ENCODE measurements at places on chromosomes 7 and 10.
A peak's percentile ranks its signal among the peaks of the same experiment; 100 is the strongest.

DNA sequence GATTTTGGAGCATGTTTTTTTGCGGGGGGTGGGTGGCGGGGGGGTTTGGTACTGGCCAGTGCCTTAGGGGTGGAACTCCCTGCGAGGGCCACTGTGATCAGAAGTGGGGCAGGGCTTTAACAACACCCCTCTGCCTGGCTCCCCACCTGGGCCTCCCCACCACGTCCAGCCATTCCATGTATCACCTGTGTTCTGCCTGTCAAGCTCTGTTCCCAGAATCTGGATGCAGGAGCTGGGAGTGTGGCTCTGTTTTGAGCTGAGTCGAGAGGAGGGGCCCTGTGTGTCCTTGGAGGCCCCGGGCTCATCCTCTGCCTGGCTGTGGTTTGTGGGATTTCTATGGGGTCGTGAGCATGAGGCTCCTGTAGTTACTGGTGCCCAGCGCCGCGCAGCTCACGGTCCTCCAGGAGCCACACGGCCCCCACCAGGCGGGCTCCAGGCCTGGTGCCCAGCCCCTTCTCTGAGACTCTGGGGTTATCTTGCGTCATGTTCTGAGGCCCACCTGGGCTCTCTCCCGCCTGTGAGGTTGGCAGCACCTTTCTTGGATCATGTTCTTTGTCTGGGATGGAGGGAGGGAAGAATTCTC is 29.6 kb downstream of the PFKFB3 start:
- no peak for DNase-seq

DNA sequence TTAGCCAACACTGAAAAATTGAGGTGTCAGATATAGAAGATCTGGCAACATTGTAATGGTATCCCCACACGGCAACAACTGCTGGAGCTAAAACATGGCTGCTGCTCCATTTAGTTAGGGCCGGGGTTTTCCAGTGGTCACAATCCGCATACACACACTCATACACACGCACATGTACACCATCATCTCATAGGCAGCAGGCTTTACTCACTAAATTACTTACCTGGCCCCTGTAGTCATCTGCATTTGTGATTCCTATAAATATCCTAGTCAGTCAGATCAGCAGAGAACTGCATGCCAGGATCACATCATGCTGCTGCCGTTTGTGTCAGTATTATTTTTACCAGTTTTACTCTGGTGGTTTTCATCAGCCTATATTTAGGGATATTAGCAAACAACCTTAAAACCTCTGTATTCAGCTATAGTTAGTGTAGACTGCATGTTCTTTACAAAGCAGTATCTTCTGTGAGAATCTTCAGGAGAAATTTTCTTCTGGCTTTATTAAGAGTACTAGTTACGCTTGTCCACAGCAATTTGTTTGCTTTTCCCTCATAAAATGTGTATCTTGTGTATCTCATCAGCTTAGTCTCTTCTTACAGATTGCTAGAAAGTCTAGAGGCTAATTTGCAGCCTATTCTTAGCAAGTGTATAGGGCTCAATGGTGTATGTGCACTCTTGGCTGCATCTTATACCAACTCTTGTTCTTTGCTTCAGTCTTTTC is 38.3 kb upstream of the PTPN12 start:
- DNase-seq = no peak

GRCh38 chr7:86908948-86909347 is 150.5 kb downstream of the ELAPOR2 start:
- no peak for DNase-seq

- no peak for DNase-seq
Observed at GRCh38 chr7:147639037-147639436, 951.5 kb upstream of the C7orf33 start.

- no peak for DNase-seq
Observed at GRCh38 chr10:24887855-24888231, 64.6 kb downstream of the PRTFDC1 start.

GRCh38 chr10:110765513-110766319 is 106.0 kb upstream of the PDCD4 start:
- no peak for DNase-seq

- no peak for DNase-seq
Observed at GRCh38 chr7:98133621-98134303, 27.1 kb downstream of the LMTK2 start.

GRCh38 chr7:80089366-80089765 is 45.3 kb upstream of the GNAI1 start:
- no peak for DNase-seq

GRCh38 chr7:159211540-159212182 is 67.0 kb upstream of the VIPR2 start:
- DNase-seq = no peak

- DNase-seq = no peak
Observed at GRCh38 chr7:92645114-92646061, 55.2 kb upstream of the FAM133B start.

- no peak for DNase-seq
Observed at GRCh38 chr7:56287429-56288138, 171.4 kb upstream of the NUPR2 start.

GRCh38 chr7:5424749-5425506 is 1.3 kb upstream of the TNRC18 start:
- DNase-seq = no peak

- no peak for DNase-seq
Observed at GRCh38 chr7:11910253-11910652, 78.3 kb upstream of the THSD7A start.

DNA sequence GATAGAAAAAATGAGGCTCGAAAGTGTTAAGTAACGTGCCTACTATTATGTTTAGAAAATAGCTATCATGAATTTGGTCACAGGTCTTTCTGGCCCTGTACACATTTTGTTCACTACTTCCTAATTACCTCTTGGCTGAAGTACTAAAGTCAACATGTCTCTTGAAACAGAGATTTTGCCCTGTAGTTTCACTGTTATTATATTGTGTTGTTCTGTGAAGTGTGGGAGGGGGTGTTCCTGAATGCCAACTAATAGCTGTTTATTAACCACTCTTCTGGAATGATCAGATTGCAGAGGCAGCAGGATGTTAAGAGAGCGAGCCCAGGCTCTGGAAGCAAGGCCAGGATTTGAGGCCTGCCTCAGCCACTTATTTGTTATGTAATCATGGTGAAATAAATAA is 72.1 kb downstream of the RNF133 start:
- no peak for DNase-seq

GRCh38 chr10:128377988-128378387 is 251.8 kb upstream of the MKI67 start:
- DNase-seq = no peak

DNA sequence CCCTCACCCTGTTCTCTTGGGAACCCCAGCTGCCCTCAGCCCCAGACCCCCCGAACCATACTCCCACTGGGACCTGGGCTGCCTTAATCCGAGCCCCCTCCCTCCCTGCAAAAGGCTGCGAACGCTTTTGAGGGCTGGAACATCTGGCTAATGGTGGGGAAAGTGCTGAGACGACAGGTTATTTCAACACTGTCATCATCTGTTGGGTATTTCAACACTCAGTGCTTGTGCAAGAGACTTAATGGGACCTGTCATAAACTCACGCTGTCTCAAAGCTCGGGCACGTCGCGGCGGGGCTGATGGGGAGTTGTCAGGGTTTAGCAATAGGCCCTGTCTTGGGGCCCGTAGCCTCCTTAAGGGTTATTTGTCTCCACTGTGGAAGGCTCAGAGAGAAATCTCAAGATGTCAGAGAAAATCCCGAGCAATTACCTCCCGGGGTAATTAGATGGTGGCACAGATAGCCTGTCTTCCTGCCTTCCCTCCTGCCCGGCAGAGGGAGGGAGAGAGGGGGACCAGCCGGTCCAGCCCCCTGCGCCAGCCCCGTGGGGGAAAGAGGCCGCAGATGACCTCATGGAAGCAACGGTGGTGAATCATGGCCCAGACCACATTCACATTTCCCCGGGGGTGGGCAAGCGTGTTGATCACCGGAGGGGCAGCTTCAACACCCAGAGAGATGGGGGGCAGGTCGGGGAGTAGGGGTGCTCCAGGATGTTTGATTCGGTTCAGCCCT is 88.7 kb upstream of the MYL10 start:
- DNase-seq = no peak

DNA sequence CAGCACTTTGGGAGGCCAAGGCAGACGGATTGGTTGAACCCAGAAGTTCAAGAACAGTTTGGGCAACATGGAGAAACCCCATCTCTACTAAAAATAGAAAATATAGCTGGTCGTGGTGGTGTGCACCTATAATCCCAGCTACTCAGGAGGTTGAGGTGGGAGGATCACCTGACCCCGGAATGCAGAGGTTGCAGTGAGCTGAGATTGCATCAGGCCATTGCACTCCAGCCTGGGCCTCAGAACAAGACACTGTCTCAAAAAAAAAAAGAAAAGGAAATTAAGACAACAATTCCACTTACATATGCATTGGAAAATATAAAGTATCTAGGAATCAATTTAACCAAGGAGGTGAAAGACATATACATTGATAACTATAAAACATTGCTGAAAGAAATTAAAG is 7.2 kb upstream of the OGDH start:
- DNase-seq = no peak

DNA sequence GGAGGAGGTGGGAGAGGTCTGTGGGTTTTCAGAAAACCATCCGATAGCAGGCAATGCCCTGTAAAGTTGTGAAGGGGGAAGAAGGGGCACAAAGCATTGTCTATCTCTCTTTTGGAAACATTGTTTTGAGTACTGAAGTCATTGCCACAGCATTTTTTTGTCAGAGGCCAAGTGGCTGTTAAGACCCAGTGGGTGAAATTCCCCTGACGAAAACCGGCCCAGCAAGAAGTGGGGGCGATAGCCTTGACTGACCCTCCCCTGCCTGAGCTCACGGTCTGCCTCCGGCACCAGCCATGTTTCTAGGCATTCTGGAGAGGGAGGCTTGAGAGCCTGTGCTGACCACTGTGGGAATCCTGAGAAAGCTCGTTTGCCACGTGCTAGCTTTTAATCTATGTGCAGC is 144.7 kb downstream of the RPS24 start:
- DNase-seq = no peak

DNA sequence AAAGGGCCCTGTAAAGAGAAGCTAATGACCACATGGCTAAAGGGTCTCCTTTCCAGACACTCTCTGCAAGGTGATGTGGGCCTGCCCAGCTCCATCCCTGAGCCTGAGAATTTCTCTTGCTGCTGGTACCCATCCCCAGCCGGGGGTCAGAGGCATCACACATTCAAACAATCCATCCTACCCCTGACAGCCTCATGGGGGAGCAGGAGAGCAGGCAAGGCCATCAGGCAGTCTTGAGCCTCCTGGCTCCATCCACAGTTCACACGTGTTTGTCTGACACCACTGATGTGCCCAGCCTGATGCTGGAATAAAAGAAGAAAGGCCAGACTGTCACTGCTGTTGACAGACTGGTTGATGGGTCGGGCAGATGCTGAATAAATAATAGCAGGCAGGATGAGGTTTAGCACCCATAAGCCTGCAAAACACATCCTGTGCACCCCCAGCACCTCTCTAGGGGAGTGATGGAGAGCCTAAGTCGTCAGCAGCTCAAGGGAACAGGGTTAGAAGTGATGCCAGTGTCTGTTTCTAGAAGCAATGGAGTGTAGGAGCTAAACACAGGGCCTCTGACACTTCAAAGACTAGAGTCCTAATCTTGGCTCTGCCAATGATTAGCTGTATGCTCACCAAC is 43.5 kb downstream of the TLL2 start:
- DNase-seq = peak; percentile 69

GRCh38 chr10:121598263-121599249 is at the start of gene FGFR2:
TSS of gene FGFR2 (minus strand) at chr10:121598444. CDS start at chr10:121593817, 4,627 bp downstream.
- peak; percentile 64 for DNase-seq

DNA sequence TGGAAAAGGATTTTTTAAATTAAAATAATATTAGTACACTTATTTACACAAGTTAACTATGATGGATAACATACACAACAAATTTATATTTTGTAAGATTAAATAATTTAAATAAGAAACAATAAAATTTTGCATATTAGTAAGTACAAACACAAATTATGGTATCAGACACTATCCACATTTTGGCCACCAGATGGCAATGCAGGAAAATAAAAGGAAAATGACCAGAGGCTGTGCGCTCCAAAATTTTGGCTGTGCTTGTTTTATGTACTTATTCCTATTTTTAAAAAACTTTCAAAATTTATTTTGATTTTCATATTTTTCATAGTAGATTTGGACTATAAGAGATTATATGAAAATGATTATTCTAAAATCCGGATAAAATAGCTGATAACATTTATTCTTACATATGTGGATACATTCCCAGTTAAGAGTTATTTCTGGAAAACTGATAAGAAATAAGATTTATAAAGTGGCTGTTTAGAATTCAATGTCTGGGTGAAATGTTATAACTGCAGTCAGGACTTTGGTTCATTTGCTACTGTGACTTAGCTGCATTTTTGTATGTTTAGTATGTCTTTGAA is 274.7 kb upstream of the HGF start:
- no peak for DNase-seq

GRCh38 chr7:86785641-86786040 is 141.9 kb downstream of the GRM3 start:
- DNase-seq = peak; percentile 70

GRCh38 chr7:16450366-16450765 is 15.2 kb downstream of the SOSTDC1 start:
- no peak for DNase-seq

- DNase-seq = no peak
Observed at GRCh38 chr7:5553298-5553877, 129.8 kb upstream of the TNRC18 start.

GRCh38 chr7:74483402-74484336 is 30.0 kb downstream of the GTF2IRD1 start:
- DNase-seq = no peak

GRCh38 chr7:155318245-155318644 is 20.6 kb downstream of the INSIG1 start:
- DNase-seq = no peak

GRCh38 chr7:138246428-138246827 is 170.2 kb downstream of the AKR1D1 start:
- DNase-seq = no peak

DNA sequence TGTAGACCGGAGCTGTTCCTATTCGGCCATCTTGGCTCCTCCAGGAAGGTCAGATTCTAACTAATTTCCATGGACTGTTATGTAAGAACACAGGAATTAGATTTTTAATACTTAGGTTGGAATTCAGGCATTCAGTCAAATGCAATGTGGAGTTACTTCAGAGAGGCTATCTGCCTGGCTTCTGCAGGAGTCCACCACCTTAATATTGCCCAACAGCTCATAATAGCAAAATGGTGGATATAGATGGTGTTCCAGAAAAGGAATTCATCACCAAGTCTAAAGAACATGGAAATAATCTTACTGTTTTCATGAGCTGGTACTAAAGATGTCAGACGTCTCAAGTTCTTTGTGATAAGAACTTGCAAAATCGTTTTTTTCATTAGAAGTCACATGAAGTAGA is 39.5 kb downstream of the CRHR2 start:
- DNase-seq = no peak

- DNase-seq = no peak
Observed at GRCh38 chr7:128838981-128839731, 8.9 kb downstream of the FLNC start.

DNA sequence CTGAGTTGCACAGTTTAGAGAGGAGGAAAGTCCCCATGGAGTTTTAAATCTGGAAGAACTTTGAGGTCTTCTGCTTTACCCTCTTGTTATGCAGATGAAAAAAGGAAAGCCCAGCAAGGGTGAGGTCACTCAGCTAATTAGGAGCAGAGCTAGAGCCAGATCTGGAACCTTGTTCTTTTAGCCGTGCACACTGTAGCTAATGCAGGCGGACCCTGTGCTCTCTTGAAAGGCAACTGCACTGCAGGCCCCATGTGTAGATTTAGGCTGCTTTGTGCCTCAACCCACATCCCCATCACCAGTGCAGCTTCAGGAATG is 63.4 kb downstream of the SYPL1 start:
- DNase-seq = no peak

Measured in GM10248 (cell line).